Fibroblast of skin of left biceps (primary cell): ENCODE measurements at places on chromosomes 4 and X.

DNA sequence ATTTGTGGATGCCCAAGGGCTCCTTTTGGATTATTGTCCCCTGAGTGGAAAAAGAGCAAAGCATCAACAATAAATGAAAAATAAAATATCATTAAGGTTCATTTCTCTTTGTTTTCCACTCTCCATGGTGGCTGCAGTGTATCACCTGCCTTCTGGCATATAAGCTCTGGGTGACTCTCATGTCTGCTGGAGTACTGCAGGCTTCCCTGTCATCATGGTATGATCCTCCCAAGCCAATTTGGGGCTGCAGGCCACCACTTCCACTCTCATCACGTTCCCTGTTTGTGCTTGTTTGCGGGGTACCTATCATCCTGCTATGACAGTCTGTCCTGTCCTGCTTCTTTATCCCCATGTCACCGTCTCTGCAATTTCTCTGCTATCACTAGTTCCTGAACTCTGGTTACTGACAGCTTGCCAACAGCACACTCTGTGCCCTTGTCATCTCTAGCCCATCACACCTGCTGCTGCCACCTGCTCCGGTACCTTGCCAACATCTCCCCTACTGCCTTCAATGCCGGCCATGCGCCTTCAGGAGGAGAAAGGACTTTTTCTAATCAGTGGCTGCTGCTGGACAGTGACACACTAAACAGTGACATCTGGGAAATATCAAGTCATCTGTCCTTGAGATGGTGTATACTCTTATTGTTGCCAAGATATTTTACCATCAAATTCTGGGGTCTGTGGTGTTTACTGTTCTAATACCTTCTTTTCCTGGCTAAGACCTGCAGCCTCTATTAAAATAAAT, 23.0 kb upstream of the FGF5 start:
- no peak for DNase-seq

GRCh38 chrX:29541038-29541437, 674.3 kb upstream of the MAGEB2 start:
- no peak for DNase-seq

- no peak for DNase-seq
Observed at GRCh38 chr4:136651932-136652331, 880.4 kb downstream of the PCDH18 start.

GRCh38 chr4:168516841-168517240, 20.0 kb downstream of the PALLD start:
- DNase-seq: no peak

GRCh38 chr4:40745285-40745984, 4.3 kb upstream of the NSUN7 start:
- no peak for DNase-seq

DNA sequence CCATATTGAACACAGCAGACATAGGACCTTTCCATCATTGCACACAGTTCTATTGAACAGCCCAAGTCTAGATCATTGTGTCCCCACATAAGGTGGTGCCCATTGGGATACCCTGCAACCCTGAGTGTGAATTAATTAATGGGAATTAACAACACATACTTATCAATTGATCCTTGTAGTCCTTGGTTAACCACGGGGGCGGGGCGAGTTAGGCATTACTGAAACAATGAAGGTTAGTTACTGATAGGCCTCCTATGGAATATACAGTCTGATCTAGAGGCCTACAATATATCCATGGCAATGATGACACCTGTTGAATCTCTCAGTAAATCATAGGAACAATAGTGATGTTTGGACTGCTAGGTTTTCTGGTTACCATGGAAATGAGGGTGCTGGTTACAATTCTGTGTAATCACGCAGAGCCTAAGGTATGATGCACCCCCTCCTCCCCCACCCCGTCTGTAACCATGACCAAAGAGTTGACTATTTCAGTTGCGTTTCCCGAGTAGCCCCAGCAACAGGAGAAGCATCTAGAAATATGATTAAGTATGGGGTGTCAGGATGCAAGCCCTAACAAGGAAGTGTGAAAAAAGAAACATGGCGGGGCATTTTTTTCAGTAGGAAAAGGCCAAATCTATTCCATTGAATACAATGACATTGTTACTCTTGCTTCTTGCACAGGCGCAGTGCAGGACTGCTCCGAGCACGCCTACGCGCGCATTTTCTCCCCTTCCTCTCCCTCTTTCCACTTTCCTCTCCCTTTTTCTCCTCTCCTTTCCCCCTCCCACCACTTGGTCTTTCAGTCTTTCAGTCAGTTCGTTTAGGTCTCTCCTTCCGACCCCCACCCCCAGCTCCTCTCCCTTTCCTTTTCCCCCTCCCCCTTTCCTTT, 677 bp upstream of the NONO start:
- DNase-seq: no peak

- DNase-seq: no peak
Observed at GRCh38 chr4:3497523-3498389, 34.5 kb downstream of the LRPAP1 start.

GRCh38 chrX:38061335-38061734, 55.0 kb downstream of the SYTL5 start:
- no peak for DNase-seq

GRCh38 chrX:138872537-138872936, 161.0 kb upstream of the FGF13 start:
- DNase-seq: no peak

- DNase-seq: peak; percentile 13
Observed at GRCh38 chrX:69387567-69388487, 116.3 kb upstream of the NALF2 start.

DNA sequence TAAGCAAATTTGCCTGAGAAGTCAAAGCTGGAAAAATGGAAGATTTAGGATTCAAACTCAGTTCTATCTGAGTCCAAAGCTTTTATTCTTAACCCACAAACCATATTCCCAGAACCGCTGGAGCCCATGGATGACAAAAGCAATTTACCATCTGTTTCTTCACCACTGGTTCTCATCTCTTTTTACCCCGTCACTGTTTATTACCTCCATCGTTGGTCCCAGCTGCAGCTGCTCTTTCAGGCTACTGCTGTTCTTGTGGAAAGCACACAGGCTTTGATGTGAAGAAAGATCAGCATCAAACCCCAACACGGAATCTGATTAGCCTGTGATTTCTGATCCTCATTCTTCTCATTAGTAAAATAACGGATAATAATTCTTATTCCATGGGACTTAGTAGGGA, 9.5 kb downstream of the FBXO8 start:
- no peak for DNase-seq

GRCh38 chrX:107826238-107827029, 768 bp downstream of the MID2 start:
- no peak for DNase-seq

GRCh38 chrX:132292793-132293192, 73.5 kb upstream of the RAP2C start:
- peak; percentile 10 for DNase-seq

- no peak for DNase-seq
Observed at GRCh38 chr4:74934888-74935287, 2.0 kb downstream of the PARM1 start.

DNA sequence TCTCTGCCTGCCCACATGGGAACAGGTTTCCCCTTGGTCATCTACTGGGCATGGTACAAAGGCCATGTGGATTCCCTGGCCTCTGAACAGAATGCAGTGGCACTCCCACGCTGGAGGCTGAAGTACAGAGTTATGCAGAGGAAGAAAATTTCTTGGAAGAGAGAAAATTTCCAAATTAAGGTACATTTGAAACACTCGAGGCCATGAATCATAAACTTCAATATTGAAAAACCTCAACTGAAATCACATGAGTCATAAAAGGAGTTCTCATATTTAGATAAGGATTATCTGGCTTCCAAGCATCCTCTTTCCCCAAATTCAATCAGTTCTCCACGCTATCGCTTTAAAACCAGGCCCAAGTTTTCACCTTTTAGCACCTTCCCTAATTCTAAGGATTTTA, 28.1 kb upstream of the TXK start:
- no peak for DNase-seq

DNA sequence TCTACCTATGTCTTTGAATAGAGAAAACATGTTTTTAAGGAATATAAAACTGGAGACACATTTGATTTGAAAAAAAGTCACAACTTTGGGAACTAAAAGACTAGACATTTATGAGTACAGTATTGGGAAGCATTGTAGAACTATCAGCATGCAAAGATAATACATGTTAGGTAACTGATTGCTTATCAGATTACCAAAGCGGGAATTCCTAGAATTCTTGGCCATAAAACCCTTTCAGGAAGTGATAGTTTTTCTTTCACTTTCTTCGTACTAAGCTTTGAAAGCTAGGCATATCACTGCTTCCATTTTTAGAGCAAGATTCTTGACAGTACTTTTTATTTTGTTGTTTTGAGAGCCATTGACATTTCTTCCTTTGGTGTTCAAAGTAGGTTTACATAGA, 646.6 kb upstream of the PITX2 start:
- DNase-seq: no peak

DNA sequence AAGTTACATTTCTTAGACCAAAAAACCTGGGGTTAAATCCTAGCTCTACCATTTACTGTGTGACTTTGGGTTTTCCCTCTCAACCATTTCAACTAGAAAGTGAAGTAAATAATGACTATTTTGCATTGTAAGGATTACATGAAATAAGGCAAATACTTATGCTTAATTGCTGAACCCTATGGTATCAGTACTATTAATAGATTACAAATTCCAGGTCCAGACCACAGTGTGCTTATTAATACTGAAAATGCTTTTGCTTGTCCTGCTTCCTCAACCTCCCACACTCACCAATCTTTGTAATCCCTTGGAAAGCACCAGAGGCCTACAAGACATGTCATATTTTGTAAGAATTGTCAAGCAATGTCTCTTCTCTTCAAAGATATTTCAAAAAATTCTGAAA, 456.5 kb downstream of the SPOCK3 start:
- no peak for DNase-seq

- DNase-seq: no peak
Observed at GRCh38 chrX:47710252-47710651, 51.3 kb upstream of the UXT start.

- no peak for DNase-seq
Observed at GRCh38 chrX:55450259-55450658, 1.7 kb upstream of the MAGEH1 start.

- no peak for DNase-seq
Observed at GRCh38 chrX:107741404-107741790, 34.2 kb downstream of the TSC22D3 start.

DNA sequence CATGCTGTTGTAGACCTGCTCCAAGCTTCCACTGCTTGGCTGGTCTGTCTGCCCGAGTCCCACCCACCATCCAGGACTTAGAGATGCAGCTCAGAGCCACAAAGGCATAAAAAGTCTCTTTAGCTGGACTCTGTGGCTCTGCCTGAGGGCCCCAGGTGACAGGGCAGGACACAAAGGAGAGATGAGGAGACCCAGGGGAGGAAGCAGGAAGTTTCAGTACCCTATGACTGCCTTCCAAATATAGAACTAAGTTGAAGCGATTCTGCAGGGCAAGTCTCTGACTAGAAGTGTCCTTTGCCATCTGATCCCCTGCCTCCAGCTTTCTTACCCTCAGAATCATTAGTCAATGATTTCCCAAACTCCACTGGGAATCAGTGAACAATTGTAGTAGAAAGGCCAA, 11.2 kb upstream of the CXCR3 start:
- DNase-seq: no peak

- DNase-seq: no peak
Observed at GRCh38 chr4:142272452-142272851, 573.6 kb downstream of the INPP4B start.

- DNase-seq: no peak
Observed at GRCh38 chrX:139222511-139223200, 307.9 kb upstream of the F9 start.

DNA sequence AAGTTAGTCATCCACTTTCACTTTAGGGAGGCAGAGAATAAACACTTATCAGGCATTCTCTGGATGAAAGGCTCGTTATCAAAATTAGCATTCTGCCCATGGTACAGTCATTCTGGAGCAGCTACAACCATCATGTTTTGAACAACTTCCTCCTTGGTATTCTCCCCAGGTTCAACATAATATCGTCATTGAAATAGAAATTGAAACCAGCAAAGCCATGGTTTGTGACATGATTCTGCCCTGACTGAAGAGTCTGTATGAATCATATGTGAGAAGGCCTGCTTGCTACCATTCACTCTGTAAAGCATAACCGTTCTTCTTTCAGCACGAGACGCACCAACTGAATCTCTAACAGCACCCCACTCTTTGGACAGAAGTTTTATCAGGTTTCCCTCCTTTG, 127.5 kb upstream of the RADX start:
- no peak for DNase-seq

DNA sequence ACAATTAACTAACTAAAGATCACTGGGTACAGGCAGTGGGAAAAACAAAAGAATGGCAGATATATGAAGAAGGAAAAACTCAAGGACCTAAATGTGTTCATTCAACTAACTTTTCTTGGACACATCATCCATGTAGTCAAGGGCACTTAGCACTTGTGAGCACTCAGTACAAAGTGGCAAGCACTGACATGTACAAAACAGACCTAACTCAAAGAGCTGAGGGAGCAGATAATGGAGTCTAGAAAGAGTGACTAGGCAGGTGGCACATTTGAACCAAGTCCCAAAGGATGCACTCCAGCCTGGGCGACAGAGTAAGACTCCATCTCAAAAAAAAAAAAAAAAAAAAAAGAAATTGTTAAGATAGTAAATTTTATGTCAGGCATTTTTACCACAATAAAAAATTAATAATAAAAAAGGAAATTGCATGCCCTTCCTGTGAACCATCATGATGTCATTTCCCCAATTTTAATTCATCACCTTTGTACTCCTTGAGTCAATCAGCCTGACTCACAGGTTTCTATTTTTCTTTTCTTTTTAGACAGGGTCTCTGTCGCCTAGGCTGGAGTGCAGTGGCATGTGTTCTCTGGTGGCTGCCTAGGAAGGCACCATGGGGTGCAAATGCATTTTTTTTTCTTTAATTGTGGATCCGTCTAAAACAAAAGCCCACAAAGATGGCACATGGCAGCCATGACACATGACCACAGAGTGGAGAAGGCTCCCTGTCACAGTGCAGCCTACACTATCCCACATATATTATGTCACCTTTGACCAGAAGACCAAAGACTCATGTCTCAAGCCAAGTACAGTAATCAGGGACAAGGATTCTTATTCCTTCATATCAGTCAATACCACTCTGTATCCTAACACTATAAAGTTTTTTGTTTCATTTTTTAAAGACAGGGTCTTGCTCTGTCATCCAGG, 91.9 kb downstream of the CHST7 start:
- DNase-seq: no peak

DNA sequence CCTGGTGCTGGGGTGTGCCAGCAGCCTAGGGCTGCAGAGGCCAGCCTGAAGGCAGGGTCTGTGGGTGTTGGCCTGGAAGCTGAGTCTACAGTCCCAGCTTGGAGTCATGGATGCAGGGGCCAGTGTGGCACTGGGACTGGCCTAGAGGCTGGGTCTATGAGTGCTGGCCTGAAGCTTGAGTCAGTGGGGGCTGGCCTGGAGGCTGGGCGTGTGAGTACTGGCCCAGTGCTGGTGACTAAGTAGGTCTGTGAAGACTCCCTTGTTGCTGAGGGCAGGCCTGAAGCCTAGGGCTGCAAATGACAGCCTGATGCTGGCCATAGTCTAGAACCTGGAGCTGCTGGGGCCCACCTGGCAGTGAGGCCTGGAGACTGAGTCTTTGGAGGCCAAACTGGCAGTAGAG, 31.3 kb upstream of the ALG13 start:
- no peak for DNase-seq
